ENCODE measurements at places on chromosomes 13 and 19. TPM values are rescaled to one million over a fixed set of nuclear protein-coding genes. Genes with fewer than 3 reads are reported as not detected.

DNA sequence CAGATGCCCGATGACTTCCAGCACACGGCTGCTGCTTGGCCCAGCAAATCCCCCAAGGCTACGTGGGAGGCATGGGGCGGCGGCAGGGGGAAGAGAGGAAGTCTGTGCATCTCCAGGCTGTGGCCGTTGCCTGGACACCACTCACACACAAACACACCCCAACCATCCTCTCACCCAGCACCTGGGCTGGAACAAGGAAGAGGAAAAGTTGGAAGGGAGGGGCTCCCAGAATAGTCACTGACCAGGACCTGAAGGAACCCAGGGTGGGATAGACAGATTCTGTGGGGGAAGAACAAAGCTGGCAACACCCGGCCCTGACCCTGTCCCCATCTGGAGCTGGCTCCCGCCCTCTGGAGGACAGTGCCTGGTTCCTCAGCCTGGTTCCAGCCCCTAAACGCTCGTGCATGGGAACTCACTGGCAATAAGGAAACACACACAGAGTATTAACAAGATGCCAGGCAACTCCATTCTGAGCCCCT is 11.2 kb downstream of the PPP6R1 start:
- H3K4me3 ChIP-seq: no peak overlapping the region
- DNase-seq: no peak
- H3K36me3 ChIP-seq: peaks cover 29% of the 10 kb centered on the region
- H3K4me1 ChIP-seq: no peaks in the 10 kb centered on the region

- peaks cover 5% of the 10 kb centered on the region for H3K4me1 ChIP-seq
- no peak for DNase-seq
- H3K4me3 ChIP-seq: no peak overlapping the region
- no peaks in the 10 kb centered on the region for H3K36me3 ChIP-seq
- no peaks in the 10 kb centered on the region for H3K27me3 ChIP-seq
Measured at GRCh38 chr13:28621449-28621848, 37.5 kb upstream of the POMP start.

The FFAR2 gene
- total RNA-seq: not detected

The SSC5D gene
- 1.4 TPM for total RNA-seq

GRCh38 chr13:113447596-113447995 is 5.7 kb downstream of the ADPRHL1 start:
- H3K27me3 ChIP-seq: no peaks in the 10 kb centered on the region
- no peak overlapping the region for H3K4me3 ChIP-seq
- no peaks in the 10 kb centered on the region for H3K4me1 ChIP-seq
- DNase-seq: no peak
- H3K36me3 ChIP-seq: peaks cover 4% of the 10 kb centered on the region
- no peak overlapping the region for H3K27ac ChIP-seq

GRCh38 chr13:95204231-95204765 is 97.0 kb downstream of the ABCC4 start:
- H3K27ac ChIP-seq: no peak overlapping the region
- DNase-seq: no peak
- no peaks in the 10 kb centered on the region for H3K27me3 ChIP-seq
- peaks cover 64% of the 10 kb centered on the region for H3K36me3 ChIP-seq

The GPALPP1 gene
- total RNA-seq: 24.2 TPM

The TIMM50 gene
- total RNA-seq: 94.6 TPM

The OVOL3 gene
- not detected for total RNA-seq

DNA sequence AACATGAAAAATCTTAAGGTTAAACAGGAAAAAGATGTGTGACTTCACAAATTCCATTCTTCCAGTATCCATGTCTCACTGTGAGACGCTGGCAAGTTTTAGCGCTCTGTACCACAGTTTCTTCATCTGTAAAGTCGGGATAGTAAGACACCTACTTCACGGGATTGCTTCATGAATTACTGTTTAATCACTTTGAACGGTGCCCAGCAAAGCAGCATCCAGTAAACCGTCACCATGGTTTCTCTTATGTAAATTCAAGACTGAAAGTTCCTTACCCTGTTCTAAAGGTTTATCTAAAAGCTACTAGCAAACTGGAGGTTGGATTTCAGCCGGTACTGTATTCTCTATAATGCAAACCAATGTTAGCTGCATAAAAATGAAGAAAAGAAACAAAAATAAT is 53.5 kb downstream of the KATNAL1 start:
- H3K4me3 ChIP-seq: no peak overlapping the region
- peaks cover 28% of the 10 kb centered on the region for H3K36me3 ChIP-seq
- H3K27ac ChIP-seq: no peak overlapping the region
- no peaks in the 10 kb centered on the region for H3K27me3 ChIP-seq
- DNase-seq: no peak
